ENCODE measurements at places on chromosomes 2 and 18. TPM values are rescaled to one million over a fixed set of nuclear protein-coding genes. Genes with fewer than 3 reads are reported as not detected.

The CD28 gene
- total RNA-seq = not detected

The SKOR2 gene
- not detected for total RNA-seq

The DTYMK gene
- 10.8 TPM for total RNA-seq

The SLC5A7 gene
- not detected for total RNA-seq

The SLC35F6 gene
- total RNA-seq = 28.2 TPM

The ASIC4 gene
- 5.7 TPM for total RNA-seq

The POTEE gene
- total RNA-seq = 0.16 TPM

The OTX1 gene
- 4.8 TPM for total RNA-seq

The KHK gene
- total RNA-seq = 18.7 TPM

The INHBB gene
- total RNA-seq = 5.0 TPM

The ANKRD30B gene
- 9.5 TPM for total RNA-seq

The CPLX4 gene
- total RNA-seq = not detected

The TDRD15 gene
- not detected for total RNA-seq

The SERPINB13 gene
- total RNA-seq = not detected

Measured in dorsolateral prefrontal cortex (tissue), 122 donors.